ENCODE measurements at places on chromosomes 1 and 21.
A peak's percentile ranks its signal among the peaks of the same experiment; 100 is the strongest.

DNA sequence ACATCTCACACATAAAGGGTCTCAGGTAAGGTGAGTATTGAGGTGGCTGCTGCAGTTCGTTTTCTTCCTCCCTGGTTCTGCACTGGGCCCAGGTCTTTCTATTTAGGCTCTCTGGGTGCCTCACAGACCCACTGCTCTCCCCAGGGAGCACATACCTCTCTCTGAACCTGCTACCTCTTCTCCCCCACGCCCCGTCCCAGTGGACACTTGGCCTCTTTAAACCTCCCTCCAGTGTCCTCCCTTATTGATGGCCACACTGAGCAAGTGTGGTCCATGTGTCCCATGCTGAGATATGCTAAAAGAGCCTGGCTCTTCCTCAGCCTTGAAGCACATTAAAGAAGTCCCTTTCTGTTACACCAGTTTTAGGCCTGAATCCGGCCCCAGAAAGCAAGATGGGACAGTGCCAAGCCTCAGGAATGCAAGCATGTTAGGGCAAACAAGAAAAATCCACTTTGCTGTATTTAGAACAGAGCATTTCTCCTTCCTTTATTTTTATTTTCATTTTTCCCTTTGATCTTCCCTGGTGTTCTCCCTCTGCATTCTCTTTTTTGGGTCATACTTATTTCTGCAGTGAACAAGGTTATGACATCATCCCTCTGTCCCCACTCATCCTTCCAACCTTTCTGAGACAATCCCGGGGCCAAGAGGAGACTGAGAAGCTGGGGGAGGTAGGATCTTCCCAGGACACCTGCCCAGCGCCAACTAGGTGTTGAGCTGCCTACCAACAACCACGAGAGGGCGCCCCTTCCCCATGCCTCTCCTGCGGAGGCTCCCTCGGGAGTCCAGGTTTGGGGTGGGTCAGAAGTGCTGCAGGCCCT, 5.0 kb upstream of the CHI3L2 start:
- DNase-seq = peak; percentile 55

DNA sequence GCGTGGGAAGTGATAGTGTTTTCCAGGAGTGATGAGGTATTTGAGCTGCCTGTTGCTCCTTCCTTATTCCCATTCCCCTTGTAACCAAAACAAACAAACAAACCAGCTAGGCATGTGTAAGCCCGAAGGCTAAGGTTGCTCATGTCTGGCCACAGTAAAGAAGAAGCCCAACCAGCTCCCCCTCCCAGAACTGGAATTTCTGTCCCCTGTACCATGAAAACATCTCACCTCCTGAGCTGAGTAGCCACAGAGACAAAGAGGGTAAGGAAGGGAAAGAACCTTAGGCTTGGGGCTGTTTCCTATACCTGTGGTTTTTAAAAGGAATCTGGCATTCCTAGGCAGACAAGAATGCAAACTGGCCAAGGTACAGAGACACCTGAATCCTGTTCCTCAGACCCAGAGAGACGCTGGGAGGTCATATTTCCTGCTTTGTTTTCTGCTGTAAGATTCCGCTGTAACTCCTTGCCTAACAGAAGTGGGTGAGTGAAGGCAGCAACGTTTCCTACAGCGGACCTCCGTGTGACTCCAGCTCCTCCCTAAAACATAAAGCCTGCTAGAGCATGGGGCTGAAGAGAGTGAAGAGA, 41.7 kb upstream of the RAB4A start:
- DNase-seq = no peak

- no peak for DNase-seq
Observed at GRCh38 chr1:80418134-80418533, 1382.6 kb upstream of the ADGRL2 start.

- no peak for DNase-seq
Observed at GRCh38 chr1:110541906-110542395, 23.0 kb upstream of the KCNA10 start.

GRCh38 chr1:171084091-171084490, 6.6 kb upstream of the FMO3 start:
- no peak for DNase-seq

- DNase-seq = no peak
Observed at GRCh38 chr1:175563236-175563895, 180.0 kb downstream of the TNR start.

- DNase-seq = no peak
Observed at GRCh38 chr1:20602851-20603450, 14.1 kb downstream of the CDA start.
